ENCODE measurements at places on chromosomes 12 and 14.

DNA sequence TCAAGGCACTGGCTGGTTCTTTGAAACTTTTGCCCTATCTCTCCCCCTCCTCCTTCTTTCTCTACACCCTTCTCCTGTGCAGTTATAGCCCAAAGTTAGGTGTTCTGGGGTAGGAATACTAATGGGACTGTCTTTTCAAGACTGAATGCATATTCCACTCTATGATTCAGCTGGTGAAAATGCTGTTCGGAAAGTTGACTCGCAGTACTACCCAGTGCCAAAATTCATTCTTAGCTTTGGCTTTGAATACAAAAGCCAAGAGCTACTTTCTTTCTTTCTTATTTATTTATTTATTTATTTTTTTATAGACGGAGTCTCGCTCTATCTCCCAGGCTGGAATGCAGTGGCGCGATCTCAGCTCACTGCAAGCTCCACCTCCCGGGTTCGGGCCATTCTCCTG, 249.2 kb downstream of the ETNK1 start:
- H3K27me3 ChIP-seq = no peaks in the 10 kb centered on the region
- no peak overlapping the region for H3K4me3 ChIP-seq
- H3K27ac ChIP-seq = no peak overlapping the region
- H3K36me3 ChIP-seq = no peaks in the 10 kb centered on the region

- DNase-seq = no peak
- H3K4me1 ChIP-seq = no peaks in the 10 kb centered on the region
- no peak overlapping the region for H3K27ac ChIP-seq
Observed at GRCh38 chr12:101490286-101490920, 15.3 kb downstream of the SPIC start.

- no peaks in the 10 kb centered on the region for H3K36me3 ChIP-seq
- no peaks in the 10 kb centered on the region for H3K4me1 ChIP-seq
- no peak for DNase-seq
- H3K27me3 ChIP-seq = no peaks in the 10 kb centered on the region
- H3K27ac ChIP-seq = no peak overlapping the region
Observed at GRCh38 chr14:90184571-90185266, 71.6 kb upstream of the PSMC1 start.

- H3K4me3 ChIP-seq = no peak overlapping the region
- no peak overlapping the region for H3K27ac ChIP-seq
- no peak for DNase-seq
- H3K27me3 ChIP-seq = no peaks in the 10 kb centered on the region
- H3K36me3 ChIP-seq = no peaks in the 10 kb centered on the region
Observed at GRCh38 chr12:76542908-76543307, 16.7 kb downstream of the OSBPL8 start.

DNA sequence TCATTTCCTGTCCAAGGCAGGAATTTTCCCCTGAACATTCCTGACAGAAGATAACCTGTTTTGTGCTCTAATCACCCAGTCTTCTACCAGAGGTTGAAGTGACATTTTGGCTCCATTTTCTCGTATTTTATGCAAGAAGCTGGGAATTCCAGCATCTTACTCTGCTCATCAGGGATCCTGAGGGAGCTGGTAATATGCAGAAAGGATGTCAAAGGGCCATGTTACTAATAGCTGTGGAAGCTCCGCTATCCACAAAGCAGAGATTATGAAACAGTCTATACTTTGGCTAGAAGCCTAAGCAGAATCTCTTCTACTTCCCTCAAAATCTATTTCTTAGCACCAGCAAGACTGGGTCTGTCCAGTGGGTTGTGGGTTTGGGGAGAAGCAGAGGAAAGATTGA, 613.0 kb downstream of the DIO2 start:
- H3K27me3 ChIP-seq = no peaks in the 10 kb centered on the region
- no peak for DNase-seq
- H3K27ac ChIP-seq = no peak overlapping the region
- H3K4me3 ChIP-seq = no peak overlapping the region

GRCh38 chr12:130198026-130198662, 35.9 kb downstream of the FZD10 start:
- H3K27ac ChIP-seq = no peak overlapping the region
- no peak overlapping the region for H3K4me3 ChIP-seq
- no peaks in the 10 kb centered on the region for H3K4me1 ChIP-seq
- H3K27me3 ChIP-seq = no peaks in the 10 kb centered on the region

GRCh38 chr12:77033658-77034536, 31.5 kb downstream of the E2F7 start:
- H3K4me1 ChIP-seq = no peaks in the 10 kb centered on the region
- no peak overlapping the region for H3K4me3 ChIP-seq
- DNase-seq = no peak
- H3K27me3 ChIP-seq = no peaks in the 10 kb centered on the region

- no peak for DNase-seq
- H3K36me3 ChIP-seq = no peaks in the 10 kb centered on the region
- no peaks in the 10 kb centered on the region for H3K4me1 ChIP-seq
- H3K27ac ChIP-seq = no peak overlapping the region
- no peak overlapping the region for H3K4me3 ChIP-seq
Observed at GRCh38 chr12:19712041-19712440, 272.7 kb downstream of the AEBP2 start.

DNA sequence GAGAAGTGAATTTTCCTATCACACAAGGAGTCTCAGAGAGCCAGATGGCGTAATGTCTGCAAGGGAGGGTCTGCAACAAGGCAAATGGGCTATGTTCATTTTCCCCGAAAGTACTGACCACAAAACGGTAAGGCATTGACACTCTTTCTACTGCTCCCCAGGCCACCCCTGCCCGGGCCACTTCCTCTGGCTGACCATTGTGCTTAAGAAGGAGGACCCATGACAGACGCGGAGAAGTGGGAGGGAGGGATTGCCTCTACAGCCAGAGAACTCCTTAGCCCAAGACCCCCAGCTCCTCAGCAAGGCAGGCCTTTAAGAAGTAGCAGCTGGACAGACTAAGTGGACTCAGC, 1.2 kb downstream of the NCKAP5L start:
- H3K27ac ChIP-seq = peak overlapping the region; percentile 83
- DNase-seq = no peak
- peaks cover 21% of the 10 kb centered on the region for H3K4me1 ChIP-seq

DNA sequence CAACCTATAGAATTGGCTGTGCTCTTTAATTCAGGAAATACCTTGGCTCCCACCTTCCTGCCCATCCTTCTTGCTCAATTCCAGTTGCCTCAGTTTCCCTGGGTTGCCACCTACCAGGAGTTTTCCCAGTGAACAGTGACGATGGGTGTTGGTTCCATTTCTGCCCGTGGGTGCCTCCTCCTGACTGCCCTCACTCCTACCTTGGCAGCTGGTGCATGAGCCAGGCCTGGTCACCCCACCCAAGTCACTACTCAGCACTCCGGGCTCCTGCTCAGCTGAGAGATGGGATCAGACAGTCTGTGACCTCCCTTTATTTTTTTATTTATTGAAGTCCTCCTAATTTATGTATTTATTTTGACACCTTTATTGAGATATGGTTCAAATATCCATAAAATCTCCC, 31.0 kb upstream of the PTGR2 start:
- no peak overlapping the region for H3K27ac ChIP-seq
- DNase-seq = no peak
- no peaks in the 10 kb centered on the region for H3K36me3 ChIP-seq

DNA sequence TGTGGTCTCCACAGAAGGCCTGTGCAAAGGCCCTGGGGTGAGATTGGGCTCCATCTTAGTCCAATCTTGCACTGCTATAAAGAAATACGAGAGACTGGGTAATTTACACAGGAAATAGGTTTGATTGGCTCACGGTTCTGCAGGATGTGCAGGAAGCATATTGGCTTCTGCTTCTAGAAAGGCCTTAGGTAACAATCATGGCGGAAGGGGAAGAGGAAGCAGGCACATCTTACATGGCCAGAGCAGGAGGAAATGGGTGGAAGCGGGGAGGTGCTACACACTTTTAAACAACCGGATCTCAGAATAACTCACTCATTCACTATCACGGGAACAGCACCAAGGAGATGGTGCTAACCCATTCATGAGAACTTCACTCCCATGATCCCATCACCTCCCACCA, 55.4 kb downstream of the FAR2 start:
- H3K27me3 ChIP-seq = no peaks in the 10 kb centered on the region
- DNase-seq = no peak
- H3K36me3 ChIP-seq = no peaks in the 10 kb centered on the region
- no peak overlapping the region for H3K27ac ChIP-seq
- H3K4me1 ChIP-seq = no peaks in the 10 kb centered on the region
- no peak overlapping the region for H3K4me3 ChIP-seq

DNA sequence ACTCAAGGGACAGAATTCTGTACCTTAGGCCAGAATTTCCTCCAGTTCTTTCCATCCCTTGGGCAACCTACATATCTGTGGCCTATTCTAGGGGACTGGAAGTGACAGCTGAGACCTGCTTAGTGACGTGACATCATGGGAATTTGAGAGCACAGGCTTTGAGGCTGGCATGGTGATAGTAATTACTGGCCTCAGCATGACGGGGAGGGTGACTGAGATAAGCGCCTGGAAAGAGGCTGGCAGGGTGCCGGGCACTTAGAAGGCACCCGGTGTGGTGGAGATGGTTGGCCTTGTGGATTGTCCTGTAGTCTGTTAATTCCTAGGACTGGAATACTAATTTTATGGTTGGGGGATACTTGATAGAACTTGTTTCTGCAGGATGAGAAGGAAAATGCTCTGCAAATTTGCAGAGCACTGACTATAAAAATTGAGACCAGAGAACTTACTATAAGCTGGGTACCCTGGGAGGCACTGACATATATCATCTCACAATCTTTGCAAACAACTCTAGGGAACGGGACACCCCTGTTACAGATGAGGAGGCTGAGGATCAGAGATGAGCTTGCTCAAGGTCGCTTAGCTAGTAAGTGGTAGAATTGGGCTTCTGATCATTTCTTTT, 42.2 kb upstream of the TBX3 start:
- no peaks in the 10 kb centered on the region for H3K4me1 ChIP-seq
- no peak overlapping the region for H3K4me3 ChIP-seq
- no peaks in the 10 kb centered on the region for H3K36me3 ChIP-seq
- H3K27ac ChIP-seq = no peak overlapping the region
- no peak for DNase-seq
